ENCODE measurements at places on chromosomes 5 and 9.

GRCh38 chr9:83257937-83258891 lies 195.3 kb upstream of the RASEF start:
- DNase-seq: no peak

DNA sequence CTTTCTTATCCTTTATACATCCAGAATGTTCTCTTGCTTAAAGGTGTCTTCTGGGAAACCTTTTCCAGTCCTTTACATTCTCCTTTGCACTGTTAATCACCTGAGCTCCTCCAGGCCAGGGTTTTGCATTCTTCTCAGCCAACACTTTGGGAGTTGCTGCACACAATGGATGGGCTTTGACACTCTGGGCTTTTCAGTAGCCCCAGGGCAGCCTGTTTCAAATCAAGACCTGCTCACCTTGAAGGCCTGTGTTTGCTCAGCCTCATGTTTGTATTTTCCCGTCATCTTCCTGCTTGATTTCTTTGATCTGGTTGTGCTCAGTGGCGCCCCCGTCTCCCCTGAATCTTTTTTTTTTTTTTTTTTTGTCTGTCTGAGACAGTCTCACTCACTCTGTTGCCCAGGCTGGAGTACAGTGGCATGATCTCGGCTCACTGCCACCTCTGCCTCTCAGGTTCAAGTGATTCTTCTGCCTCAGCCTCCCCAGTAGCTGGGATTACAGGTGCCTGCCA lies 41.0 kb downstream of the DMRT1 start:
- DNase-seq: no peak

- DNase-seq: no peak
These were observed 26.0 kb upstream of the GNA14 start for GRCh38 chr9:77673941-77674791.

DNA sequence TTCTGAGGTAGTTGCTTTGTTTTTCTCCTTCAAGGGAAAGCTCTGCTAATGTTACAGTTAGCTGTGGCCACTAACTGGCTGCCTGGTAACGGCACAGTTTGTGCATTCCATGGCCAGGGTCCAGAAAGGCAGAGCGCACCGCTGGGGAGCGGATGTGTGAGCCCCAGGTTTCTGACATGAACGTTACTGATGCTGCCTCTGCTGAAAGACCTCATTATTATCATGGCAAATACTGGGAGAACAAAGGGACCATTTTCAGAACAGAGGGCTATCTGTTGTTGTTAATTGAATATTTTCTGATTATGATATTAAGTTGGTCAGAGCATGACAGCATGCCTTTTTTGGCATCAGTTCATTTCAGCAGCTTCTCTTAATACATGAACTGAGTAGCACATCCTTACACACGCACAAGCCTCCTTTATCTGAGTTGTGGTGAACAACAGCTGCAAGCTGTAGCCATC lies 134.1 kb downstream of the NUDT12 start:
- DNase-seq: no peak

GRCh38 chr9:3553076-3553765 lies 27.4 kb upstream of the RFX3 start:
- no peak for DNase-seq

DNA sequence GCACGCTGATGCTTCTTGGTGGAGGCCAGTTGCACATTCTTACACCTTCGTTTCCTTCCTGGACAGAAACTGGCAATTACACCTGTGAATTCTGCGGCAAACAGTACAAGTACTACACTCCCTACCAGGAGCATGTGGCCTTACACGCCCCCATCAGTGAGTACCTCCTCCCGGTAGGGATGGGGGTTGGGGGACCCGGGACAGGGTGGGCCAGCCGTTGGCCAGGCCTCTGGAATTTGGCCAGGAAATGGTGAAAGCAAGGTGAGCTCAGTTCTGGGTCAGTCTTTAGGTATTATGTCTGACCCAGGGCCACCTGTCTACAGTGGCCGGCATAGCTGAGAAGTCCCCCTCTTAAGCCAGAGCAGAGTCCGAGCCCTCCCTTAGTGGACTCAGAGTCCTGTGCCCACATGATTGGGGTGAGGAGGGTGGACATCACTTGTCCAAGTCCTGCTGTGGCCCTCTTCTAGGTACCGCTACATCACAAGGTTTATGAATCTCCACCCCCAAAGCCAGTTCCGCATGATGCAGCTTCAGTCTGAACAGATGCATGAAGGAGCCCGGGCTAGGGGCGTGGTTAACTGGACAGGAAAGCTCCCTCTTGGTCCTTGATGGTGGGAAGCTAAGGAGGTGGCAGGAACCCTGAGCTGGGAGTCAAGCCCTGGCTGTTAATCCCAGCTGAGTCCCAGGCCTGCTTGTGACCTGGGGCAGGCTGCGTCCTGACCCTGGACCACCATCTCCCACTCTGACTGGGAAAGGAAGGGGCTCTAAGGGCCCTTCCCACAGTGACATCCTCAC lies 61.3 kb downstream of the AMBP start:
- DNase-seq: peak; percentile 1

DNA sequence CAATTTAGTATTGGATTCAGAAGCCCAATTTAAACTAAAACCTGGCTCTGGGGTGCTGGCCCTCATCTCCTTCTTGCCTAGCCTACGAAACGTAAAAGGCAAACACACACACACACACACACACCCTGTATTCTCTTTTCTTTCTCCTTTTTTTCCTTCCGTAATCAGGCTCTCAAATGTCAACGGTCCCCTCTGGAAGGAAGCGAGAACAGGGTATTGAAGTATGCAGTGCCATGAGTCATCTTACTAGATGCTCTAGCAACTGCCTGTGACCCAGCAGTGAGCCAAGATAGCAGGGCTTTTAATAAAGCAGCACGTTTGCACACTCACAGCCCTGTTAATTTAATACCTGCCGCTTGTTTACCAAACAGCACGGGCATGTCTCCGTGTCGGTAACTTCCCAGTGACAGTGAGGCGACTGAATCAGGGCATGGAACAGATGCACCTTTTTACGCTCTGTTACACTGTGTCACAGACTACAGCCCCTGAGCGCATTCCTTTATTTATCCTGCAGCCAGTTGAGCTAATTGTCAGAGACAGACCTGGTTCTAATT lies 243.8 kb downstream of the BNC2 start:
- no peak for DNase-seq

- no peak for DNase-seq
These were observed 75.9 kb downstream of the KDM4C start for GRCh38 chr9:6833518-6834192.

DNA sequence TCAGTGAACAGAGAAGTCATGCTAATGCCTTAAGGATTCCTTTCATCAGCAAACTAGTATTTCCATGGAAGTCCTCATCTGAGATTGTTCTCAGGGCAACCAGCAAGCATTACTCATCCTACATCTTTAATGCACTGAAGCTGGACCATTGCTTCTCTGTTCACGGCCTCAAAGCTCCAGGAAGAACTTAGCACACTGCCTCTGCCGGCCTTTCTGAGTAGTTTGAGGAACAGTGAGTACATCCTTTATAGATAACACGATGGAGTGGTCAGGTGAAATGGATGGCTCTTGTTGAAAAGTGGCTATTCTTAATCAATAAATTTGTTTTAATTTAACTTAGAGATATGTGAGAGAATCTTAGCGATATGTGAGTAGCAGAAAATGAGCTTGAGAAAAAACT lies 35.8 kb downstream of the MEGF10 start:
- no peak for DNase-seq

- no peak for DNase-seq
These were observed 161.1 kb downstream of the GABBR2 start for GRCh38 chr9:98547606-98548005.

GRCh38 chr5:175765858-175766257 lies 105.5 kb upstream of the CPLX2 start:
- DNase-seq: no peak

DNA sequence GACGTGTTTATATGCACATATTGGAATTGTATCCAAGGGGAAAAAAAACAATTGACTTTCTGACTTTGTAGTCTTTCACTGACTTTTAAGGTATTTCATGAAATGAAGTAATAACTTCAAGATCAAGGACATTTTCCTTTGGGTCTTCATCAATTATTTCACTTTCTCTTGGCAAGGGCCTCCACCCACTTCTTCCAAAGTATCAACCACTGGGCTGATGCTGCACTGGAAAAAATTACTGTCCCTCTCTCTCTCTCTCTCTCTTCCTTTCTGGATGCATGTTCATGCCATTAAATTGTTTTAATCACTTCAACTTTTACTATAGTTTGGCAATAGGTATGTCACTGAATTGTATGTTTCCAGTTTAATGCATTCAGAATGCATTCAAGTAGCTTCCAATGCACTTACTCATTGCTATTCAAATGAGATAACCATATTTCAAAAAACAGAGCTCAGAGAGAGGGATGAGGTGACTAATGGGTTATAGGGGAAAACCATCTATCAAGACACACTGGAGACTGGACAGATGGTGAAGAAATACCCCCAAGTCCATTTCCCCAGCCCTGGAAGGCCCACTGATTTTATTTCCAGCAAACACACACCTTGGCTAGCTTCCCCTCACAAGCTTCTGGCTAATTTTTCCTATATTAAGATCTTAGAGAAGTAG lies 585.3 kb downstream of the EBF1 start:
- DNase-seq: no peak

DNA sequence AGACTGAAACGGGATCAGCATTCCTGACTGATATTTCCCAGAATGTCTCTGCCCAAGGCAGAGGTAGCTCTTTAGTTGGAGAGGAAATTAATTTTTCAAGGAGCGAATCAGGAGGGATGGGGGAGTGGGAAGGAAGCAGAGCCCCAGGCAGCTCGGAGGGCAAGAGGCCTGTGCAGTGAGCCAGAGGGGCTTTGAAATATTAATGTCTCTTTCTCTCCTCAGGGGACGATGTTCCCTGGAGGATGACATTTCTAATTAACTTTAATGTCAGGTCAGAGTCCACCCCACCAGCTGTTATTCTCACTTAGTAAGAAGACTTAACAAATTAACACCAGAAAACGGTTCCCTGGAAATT lies 45.6 kb downstream of the SLC6A7 start:
- no peak for DNase-seq

- no peak for DNase-seq
These were observed 8.4 kb downstream of the UBTD2 start for GRCh38 chr5:172274951-172275753.

DNA sequence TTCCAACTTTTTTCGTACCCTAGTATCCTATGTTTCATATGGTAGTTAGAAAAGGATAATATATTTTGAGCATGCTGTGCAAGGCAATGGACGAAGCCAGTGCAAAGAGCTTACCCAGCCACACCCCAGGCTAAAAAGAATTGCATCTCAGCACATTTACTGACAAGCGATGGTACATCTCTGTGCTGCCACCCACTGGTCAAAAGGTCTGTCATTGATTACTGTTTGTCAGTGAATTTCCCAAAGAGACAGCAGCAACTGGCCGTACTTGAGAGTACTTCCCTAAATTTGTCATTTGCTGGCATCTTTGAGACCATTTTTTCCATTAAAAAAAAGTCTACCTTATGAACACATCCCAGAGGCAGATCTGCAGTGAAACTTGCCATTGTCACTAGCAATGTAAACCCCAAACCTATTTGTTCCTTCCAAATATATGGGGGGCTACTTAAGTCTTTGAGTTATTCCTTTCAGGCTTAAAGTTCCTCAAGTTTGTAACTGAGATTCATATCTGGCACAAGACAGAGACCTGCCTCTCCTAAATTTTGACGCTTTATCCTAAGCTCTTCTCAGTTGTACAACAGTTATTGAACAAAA lies 184.3 kb downstream of the CTNND2 start:
- DNase-seq: peak; percentile 74

- DNase-seq: no peak
These were observed 138.0 kb downstream of the PIK3R1 start for GRCh38 chr5:68353605-68354004.

DNA sequence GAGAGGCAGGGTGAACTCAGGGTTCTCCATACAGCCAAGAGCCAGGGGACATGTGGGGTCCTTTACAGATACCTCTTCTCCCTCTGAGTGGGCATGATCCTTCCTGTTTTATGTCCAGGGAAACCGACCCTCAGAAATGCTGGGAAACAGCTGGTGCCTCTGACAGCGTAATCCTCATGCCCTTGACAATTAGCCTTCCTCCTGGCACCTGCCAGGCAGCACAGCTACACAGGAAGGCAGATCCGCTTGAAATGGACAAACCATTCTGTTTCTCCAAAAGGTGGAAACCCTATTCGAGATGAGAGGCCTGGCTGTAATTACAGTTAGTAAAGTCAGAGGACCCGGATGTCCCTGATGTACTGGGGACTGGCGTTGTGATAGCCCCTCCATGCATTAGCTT lies 7.2 kb downstream of the ERGIC1 start:
- DNase-seq: no peak

DNA sequence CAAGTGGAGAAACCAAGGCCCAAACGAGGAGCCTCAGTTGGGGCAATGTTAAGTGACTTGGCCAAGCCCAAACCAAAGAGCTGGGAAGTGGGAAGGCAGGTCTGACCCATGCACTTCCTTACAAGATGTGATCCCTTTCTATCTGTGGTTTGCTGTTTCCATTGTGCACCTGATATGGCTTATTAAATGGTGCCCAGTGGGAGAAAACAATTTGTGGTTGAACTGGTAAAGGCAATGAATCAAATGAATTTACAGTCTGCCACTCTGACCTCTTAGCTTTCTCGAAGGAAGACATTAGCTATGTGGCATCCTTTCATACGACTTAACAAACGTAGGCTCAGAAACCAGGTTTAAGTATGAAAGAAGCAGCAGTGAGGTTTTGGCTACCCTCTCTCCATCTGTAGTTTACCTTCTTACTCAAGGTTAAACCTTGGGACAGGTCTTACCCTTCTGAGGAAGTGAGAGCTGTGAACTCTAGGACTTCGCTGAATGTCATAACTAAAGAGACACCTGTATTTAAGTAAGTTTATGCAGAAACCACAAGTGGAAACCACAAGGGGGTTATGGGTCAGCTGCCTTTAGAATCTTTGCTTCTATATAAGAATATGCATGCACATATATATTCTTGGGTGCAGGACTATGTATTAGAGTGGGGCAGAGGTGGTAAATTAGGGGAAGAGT lies 100.5 kb upstream of the SPATA31D4 start:
- no peak for DNase-seq

GRCh38 chr5:150328515-150328914 lies 25.8 kb upstream of the ARSI start:
- DNase-seq: no peak

GRCh38 chr5:151231359-151231758 lies 7.5 kb upstream of the CCDC69 start:
- DNase-seq: no peak

- no peak for DNase-seq
These were observed 17.1 kb upstream of the MATR3 start for GRCh38 chr5:139276426-139276825.

- DNase-seq: no peak
These were observed 152.7 kb upstream of the POC5 start for GRCh38 chr5:75869891-75870290.

GRCh38 chr9:20428976-20429375 lies 193.3 kb downstream of the MLLT3 start:
- DNase-seq: no peak

Data from endothelial cell (in vitro differentiated cells).